ENCODE measurements at places on chromosomes 4 and X. TPM values are rescaled to one million over a fixed set of nuclear protein-coding genes. Genes with fewer than 3 reads are reported as not detected.

DNA sequence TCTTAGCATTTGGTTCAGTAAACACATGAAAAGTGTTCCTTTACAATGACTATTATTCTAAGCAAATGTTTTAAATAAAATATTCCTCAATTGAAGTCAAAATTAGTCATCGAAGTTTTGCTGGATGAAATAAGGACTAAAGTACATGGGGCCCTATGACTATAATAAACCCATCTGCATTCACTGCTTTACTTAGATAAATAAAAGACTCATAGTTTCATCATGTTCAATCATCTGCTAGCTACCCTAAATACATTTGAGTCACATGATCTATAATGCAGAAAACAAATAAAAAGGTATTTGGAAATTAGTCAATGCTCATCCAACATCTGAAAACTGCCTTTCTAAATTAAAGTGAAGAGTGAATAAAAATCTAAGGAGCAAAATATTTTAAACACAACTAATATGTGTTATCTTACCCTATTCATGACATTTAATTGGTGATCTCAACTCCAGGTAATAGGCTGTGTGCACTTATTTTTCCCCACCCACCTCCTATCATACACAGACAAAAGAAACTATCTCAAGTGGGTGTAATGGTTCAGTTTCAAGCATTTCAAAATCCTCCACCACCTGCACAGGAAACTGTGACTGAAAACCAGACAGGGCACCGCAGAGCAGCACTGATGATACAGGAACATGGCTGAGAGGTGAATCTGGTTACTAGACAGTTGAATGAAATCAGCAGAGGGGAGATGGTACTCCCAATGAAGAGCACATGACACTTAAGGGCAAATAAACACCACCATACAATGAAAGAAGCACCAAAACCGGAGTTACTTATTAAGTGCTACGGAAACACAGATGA lies 78.6 kb downstream of the CAMK2D start:
- DNase-seq = no peak
- H3K27me3 ChIP-seq = no peaks in the 10 kb centered on the region
- H3K4me3 ChIP-seq = no peak overlapping the region

DNA sequence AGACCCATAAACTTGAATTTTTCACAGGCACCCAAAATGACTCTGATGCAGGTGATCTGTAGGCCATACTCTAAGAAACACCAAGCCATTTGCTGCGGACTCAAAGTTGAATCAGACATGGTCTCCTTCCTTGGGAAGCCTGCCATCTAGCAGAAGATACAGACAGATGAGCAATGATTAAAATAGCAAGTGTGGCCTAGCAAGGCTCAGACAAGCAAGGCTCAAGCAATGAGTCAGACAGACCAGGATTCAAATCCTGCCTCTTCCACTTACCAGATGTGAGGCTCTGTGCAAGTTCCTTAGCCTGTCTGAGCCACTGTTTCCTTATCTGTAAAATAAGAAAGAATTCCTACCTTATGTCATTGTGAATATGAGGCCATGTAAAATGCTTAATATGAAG lies 2.3 kb downstream of the CCDC149 start:
- H3K27ac ChIP-seq = no peak overlapping the region
- H3K4me1 ChIP-seq = no peaks in the 10 kb centered on the region
- DNase-seq = no peak

CTAG1A gene
- total RNA-seq = not detected

DNA sequence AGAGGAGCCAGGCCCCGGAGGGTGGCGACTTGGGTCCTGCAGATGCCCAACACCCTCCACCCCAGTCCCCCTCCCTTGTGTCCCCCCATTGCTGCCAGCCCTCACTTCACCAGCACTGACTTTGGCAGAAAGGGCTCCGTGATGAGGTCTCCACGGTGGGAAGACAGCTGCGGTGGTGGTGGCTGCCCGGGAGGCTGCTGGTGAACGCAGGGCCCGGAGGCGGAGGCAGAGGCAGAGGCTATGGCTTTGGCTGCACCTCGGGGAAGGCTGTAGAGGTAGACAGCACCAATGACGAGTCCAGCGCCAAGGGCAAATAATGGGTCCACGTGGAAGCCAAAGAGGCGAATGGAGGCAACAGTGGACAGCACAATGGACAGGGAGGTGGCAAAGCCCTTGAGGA lies 6.8 kb downstream of the SLC35A2 start:
- H3K27me3 ChIP-seq = no peaks in the 10 kb centered on the region
- no peaks in the 10 kb centered on the region for H3K4me1 ChIP-seq
- peak; percentile 42 for DNase-seq
- H3K36me3 ChIP-seq = peaks cover 3% of the 10 kb centered on the region

DNA sequence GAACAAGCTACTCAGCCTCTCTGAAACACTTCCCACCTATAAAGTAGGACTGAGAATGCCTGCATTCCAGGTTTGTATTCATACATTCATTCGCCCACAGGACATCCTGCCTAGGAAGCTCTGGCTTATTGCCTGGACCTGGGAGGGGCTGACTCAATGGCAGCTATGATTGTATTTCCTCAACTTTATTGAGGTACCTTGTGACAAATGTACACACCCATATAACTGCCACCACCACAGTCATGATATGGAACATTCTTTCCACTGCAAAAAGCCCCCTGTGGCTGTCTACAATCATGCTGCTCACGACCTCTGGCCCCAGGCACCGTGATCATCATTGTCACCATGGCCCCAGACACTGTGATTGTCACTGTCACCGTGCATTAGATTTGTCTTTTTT lies 68.3 kb downstream of the ABLIM2 start:
- DNase-seq = no peak
- H3K27me3 ChIP-seq = no peaks in the 10 kb centered on the region
- H3K27ac ChIP-seq = no peak overlapping the region
- no peaks in the 10 kb centered on the region for H3K4me1 ChIP-seq
- no peaks in the 10 kb centered on the region for H3K36me3 ChIP-seq

GRCh38 chrX:9604111-9604907 lies 139.5 kb downstream of the TBL1X start:
- H3K36me3 ChIP-seq = no peaks in the 10 kb centered on the region
- H3K4me1 ChIP-seq = no peaks in the 10 kb centered on the region
- no peak overlapping the region for H3K27ac ChIP-seq
- H3K4me3 ChIP-seq = no peak overlapping the region
- DNase-seq = peak; percentile 73
